Urinary bladder (tissue), 4 donors: ENCODE measurements at places on chromosomes 3 and 15. TPM values are rescaled to one million over a fixed set of nuclear protein-coding genes. Genes with fewer than 3 reads are reported as not detected.
A peak's percentile ranks its signal among the peaks of the same experiment; 100 is the strongest.

Gene ALS2CL
- total RNA-seq = 10.4 TPM

Gene CCR3
- not detected for total RNA-seq

Gene SYNM
- total RNA-seq = 228 TPM

Gene DUOXA2
- total RNA-seq = 0.42 TPM

Gene C2CD4A
- total RNA-seq = 0.11 TPM

Gene XCR1
- 1.0 TPM for total RNA-seq

Gene WDR93
- total RNA-seq = not detected

Gene DZIP1L
- 54.0 TPM for total RNA-seq

Gene SCN11A
- 11.8 TPM for total RNA-seq

Gene GOLGA6C
- total RNA-seq = not detected

Gene TPRA1
- total RNA-seq = 20.6 TPM

Gene NRG4
- total RNA-seq = 6.1 TPM

Gene ANKRD63
- total RNA-seq = not detected

Gene CHRNA5
- 3.3 TPM for total RNA-seq

Gene GREM1
- total RNA-seq = 8.7 TPM

Gene GPR176
- 8.6 TPM for total RNA-seq

GRCh38 chr15:42921342-42921731 is 759 bp upstream of the TTBK2 start:
- DNase-seq = no peak

GRCh38 chr3:156516284-156516683 is 38.6 kb downstream of the SSR3 start:
- DNase-seq = no peak

DNA sequence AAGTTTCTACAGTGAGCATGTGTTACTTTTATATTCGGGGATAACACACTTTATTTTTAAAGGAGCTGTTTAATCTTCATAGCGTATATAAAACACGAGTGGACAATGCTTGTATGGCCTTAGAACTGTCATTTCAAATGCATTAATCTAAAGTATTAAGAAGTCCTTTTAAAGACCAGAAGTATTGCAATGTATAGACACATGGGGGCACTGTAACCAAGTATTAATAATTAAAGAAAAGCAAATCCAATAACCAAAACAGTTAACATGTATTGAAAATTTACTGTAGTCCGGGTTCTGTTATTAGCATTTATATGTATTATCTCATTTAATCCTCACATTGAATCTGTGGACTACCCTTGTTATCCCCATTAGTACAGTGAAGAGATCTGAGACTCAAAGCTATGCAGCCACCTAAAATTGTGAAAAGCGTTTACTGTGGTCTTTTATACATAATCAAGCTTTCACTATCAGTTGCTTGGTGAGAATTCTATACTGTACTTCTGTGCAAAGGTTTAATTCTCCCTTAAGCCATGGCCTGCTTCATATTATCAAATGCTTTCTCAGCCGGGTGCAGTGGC is 10.1 kb downstream of the ARL14 start:
- DNase-seq = no peak

- no peak for DNase-seq
Measured at GRCh38 chr3:94305835-94306611, 243.2 kb downstream of the NSUN3 start.

DNA sequence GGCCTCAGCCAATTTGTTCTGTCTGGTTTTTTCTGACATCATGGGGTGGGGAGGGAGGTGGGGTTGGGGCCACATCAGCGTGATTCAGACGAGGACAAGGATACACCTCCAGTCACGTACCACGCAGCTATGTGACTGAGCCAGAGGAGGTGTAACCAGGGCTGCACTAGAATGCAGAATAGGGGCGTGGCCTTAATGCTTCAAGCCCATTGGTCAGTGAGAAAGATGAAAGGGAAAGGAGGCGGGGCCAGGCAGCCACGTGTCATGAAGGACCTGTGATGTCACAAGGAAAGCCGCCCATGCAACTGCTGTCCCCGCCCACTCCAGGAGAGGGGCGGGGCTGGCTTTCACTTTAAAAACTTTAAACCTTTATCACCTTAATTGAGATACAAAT is at the start of gene GOLGA6L2:
TSS of gene GOLGA6L2 (minus strand) at position 137 of the 394 bp plus-strand sequence. CDS start at position 75, 62 bp downstream.
- DNase-seq = no peak

GRCh38 chr3:72323773-72324172 is 524.5 kb downstream of the SHQ1 start:
- DNase-seq = no peak

DNA sequence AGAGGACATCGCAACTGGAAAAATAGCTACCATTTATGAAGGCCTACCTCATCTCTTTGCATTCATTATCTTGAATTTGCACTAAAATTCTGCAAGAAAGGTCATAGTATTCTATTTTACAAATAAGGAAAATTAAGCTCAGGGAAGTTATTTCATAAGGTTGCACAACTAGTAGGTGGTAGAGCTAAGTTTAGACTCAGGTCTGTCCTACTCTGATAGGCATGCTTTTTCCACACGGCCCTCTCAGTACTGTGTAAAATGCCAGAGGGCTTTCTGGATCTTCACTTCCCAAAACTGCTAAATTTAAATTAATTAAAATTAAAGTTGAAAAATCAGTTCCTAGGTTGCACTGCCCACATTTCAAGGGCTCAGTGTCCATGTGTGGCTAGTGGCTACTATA is 18.3 kb downstream of the MAP2K1 start:
- DNase-seq = no peak

- DNase-seq = no peak
Measured at GRCh38 chr15:25695875-25696760, 167.0 kb downstream of the ATP10A start.

DNA sequence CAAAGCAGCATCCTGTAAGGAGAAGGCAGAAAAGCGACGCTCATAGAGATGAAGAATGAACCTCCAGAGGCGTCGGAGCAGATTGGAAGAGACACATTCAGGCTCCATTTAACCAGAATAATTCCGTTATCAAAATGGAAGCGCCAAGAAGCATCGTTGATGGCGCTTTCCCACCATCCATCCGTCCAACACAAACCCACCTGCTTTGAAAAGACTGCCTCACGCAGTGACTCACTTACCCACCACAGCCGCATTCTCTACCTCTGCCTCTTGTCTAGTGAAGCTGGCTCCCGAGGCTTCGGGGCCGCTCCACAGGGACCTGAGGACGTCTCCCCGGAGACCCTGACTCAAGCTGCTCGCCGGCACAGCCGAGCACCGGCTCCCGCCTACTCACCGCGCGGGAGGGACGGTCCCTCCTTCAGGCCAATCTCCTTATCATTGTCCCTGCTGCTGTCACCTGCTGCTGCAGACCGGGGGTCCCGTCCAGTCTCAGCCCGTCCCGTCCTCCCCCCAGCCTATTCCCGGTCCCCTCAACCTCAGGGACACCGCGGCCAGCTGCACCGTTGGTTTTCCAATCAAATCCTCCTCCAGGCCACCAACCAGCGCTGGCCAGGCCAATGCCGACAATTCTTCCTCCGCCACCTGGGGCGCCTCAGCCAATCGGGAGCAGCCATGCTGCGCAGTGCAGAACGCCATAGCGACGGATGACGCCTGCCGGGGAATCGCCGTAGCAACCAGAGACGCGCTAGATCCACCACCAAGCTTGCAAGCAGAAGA is at the start of gene NEK10:
TSS of gene NEK10 (minus strand) at position 553 of the 777 bp plus-strand sequence. CDS start 16,501 bp downstream, outside the sequence.
- peak; percentile 88 for DNase-seq

DNA sequence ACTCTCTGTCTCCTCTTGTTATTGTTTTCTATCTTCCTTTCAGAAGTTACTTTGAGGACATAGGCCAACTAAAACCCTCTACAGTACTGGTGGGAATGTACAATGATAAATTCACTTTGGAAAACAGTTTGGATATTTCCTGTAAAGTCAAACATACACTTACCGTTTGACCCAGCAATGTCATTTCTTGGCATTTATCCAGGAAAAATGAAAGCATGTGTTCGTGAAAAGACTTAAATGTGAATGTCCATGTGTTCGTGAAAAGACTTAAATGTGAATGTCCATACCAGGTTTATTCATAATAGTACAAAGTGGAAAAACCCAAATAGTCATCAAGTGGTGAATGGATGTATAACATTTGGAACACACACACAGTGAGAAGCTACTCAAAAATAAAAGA is 361.5 kb upstream of the DPH6 start:
- DNase-seq = no peak

- DNase-seq = no peak
Measured at GRCh38 chr3:15403495-15403894, 23.8 kb downstream of the METTL6 start.

- DNase-seq = no peak
Measured at GRCh38 chr3:129845956-129846355, 47.6 kb downstream of the TMCC1 start.

- no peak for DNase-seq
Measured at GRCh38 chr3:141629976-141630375, 108.1 kb upstream of the RNF7 start.

GRCh38 chr3:71930056-71930991 is 145.4 kb upstream of the PROK2 start:
- DNase-seq = no peak

- no peak for DNase-seq
Measured at GRCh38 chr3:9676785-9677184, 26.8 kb upstream of the CPNE9 start.

DNA sequence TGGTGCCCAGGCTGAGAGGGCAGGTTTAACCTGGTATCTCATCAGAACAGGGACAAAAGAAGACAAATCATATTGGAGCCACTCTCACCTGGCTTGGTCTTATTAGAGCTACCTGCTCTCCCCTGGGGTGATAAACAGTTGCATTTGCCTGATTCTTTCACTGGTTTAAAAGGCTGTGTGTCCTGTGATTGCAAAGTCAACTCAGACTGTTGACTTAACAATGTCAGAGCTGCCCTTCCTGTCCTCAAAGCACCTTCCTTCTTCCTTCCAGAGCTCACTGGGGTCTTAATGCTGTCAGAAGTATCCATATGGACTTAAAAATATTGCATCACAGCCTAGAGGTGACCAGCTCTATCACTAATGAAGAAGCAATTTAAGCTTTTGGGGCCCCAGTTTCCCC is 50.5 kb upstream of the MINAR1 start:
- DNase-seq = no peak

GRCh38 chr15:52164631-52165265 is 26.4 kb downstream of the GNB5 start:
- DNase-seq = no peak

DNA sequence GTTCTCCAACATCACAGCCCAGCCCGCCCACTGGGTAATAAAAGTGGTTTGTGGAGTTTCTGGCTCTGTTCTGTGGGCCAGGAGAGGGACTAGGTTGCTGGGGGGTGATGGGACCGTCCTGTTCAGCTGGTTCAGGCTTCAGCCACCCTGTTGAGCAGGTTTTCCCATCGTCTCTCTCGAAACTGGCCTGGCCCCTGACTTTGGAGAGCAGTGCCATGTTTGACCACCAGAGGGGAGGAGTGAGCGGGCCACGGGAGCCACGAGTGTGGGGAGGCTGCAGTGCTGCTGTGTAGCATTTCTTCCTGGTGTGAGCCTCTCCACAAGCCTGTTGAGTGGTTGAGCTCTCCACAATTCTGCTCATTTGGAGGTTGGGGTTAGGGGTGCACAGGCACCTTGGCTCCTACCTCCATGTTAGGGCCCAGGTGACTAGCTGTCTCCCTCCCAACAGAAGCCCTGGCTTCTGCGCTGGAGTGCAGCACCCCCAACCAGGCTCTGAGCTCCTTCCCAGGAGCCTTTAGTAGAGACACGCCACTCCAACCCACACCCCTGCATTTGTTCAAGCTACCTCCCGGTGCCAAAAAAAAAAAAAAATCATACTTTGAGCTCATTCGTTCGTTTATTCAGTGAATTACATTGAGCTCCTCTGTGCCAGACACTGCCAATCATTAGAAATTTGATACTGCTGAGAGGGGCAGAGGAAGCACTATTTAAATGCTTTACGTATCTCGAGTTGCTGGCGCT is 13.9 kb downstream of the SPINT1 start:
- DNase-seq = peak; percentile 86

GRCh38 chr3:172106989-172107388 is 67.6 kb downstream of the FNDC3B start:
- no peak for DNase-seq

- no peak for DNase-seq
Measured at GRCh38 chr3:116872688-116873087, 163.1 kb downstream of the TUSC7 start.

GRCh38 chr3:158140396-158140795 is 30.5 kb downstream of the RSRC1 start:
- DNase-seq = no peak

- no peak for DNase-seq
Measured at GRCh38 chr15:90154246-90154645, 46.9 kb upstream of the SEMA4B start.

GRCh38 chr3:54577313-54577712 is 350.5 kb downstream of the LRTM1 start:
- DNase-seq = no peak

GRCh38 chr3:141753399-141753798 is 9.8 kb upstream of the GRK7 start:
- no peak for DNase-seq

GRCh38 chr3:81602781-81603180 is 158.7 kb downstream of the GBE1 start:
- no peak for DNase-seq

DNA sequence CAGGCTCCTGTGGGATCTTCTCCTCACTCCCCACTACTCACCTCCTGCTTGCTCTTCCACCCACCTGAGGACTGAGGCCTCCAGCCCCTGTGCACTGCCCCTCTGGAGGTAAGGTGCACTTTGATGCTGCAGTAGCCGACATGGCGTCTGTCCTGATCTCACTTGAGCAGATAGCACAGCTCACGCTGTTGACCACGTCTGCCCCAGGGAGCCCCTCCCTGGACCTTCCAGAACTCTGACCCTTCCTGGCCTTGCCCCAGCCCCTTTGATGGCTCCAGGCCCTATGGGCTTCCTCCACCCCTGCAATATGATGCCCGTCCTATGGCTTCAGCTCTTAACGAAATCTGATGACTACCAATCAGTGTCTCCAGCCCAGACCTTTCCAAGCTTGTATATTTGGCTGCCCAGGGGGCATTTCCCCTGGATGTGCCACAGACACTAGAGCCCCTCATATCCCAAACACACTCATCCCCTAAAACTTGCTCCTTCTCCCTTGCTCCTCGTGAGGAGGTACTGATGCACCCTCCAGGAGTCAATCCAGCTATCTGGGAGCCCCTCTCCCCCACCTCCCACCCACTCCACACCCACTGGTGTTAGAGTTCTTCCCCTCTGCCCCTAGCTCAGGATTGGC is 27.1 kb downstream of the KY start:
- DNase-seq = no peak

- no peak for DNase-seq
Measured at GRCh38 chr15:100975043-100975442, 55.9 kb downstream of the LRRK1 start.

GRCh38 chr3:6935970-6936369 is 75.1 kb downstream of the GRM7 start:
- no peak for DNase-seq

DNA sequence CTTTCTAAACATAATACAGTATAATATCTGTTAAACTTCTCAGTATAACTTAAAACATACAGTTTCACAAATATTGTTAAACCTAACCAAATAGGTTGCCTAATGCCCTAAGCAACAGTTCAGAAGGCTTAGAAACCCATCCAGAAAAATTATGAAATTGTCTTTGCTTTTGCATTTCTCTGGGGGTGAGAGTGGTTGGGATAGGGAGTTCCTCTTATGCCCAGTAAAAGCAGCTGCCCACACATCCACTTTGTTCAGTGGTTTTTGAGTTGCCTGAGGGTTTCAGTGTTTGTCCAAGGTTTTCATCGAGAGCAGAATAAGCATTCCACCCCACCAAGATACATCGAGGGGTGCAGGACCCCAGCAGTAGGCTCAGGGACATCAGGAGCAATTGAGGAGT is 179.4 kb downstream of the CDIN1 start:
- no peak for DNase-seq
